ENCODE measurements at places on chromosomes 2 and 18.

DNA sequence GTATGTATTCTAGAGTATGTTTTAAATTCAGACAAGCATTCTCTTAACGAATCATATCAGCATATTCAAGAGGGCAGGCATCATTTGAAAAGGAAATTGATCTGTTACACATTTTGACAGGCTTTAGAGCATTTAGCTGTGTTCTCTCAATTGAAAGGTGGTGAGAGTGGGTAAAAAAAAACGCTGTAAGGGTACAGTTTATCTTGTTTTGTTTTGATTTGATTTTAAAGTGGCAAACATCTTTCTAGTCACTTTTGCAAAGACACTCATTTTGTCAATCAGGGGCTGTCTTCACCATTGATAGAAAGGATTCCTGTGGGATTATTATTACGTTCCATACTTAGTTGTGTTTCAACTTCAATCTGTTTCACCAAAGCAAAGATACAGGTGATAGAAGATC, 2.2 kb downstream of the CDH19 start:
- DNase-seq: no peak

- no peak for DNase-seq
These were observed 253.1 kb downstream of the MBD2 start for GRCh38 chr18:53971331-53971730.

DNA sequence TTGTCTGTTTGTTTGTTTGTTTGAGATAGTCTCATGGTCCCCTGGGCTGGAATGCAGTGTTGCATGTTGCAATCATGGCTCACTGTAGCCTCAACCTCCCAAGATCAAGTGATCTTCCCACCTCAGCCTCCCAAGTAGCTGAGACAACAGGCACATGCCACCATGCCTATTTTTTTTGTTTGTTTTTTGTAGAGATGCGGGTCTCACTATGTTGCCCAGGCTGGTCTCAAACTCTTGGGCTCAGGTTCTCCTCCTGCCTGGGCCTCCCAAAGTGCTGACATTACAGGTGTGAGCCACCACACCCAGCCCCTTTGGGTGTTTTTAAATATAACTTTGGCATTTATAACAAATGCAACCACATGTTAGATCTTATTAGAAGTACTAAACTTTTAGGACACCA, 37.5 kb downstream of the ARL5A start:
- no peak for DNase-seq

DNA sequence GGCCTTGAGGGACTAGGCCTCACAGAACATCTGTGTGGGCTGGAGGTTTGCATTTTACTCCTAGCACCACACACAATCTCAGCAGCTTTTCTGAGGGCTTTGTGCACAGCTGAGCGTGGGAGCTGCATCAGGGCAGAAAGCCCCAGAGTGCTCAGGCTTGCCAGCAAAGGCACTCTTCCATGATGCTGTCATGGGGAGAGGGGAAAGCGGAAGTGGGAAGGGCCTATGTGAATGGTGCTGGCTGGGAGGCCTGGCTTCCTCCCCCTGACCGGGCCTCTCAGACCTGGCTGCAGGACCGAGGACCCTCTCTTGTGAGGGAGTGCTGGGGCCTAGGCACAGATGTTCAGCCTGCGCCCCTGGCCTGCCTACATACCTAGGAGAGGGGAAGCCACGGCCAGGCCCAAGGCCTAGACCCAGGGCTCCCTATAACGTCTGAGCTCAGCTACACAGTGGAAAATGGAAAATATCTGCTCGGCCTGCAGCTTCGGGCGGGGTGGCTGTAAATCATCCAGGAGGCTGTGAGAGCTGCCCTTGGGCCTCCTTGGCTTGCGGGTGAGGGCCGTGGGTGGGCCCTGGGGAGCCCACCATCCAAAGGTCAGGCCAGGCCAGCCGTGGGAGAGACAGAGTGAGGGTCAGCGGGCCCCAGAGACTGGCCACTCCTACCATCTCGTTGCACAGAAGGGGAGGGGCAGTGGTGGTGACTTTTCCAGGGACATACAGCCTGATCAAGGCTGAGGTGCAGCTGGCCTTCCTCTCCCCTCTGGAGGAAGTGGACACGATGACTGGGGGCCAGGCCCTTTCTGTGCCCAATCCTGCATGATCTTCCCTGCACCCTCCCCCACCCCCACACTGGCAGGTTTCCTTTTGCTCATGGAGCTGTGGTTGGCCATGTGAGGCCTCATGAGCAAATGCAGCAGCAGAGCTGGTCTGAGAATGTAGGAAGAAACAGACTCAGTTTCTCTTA, 22.8 kb downstream of the GLI2 start:
- peak; percentile 96 for DNase-seq

- no peak for DNase-seq
These were observed 368.7 kb upstream of the CRIM1 start for GRCh38 chr2:35986871-35987270.

- DNase-seq: no peak
These were observed 15.1 kb downstream of the KLF11 start for GRCh38 chr2:10058251-10059015.

Data from tongue (tissue), 3 donors.